ENCODE measurements at places on chromosomes 5 and 9. TPM values are rescaled to one million over a fixed set of nuclear protein-coding genes. Genes with fewer than 3 reads are reported as not detected.
A peak's percentile ranks its signal among the peaks of the same experiment; 100 is the strongest.

DNA sequence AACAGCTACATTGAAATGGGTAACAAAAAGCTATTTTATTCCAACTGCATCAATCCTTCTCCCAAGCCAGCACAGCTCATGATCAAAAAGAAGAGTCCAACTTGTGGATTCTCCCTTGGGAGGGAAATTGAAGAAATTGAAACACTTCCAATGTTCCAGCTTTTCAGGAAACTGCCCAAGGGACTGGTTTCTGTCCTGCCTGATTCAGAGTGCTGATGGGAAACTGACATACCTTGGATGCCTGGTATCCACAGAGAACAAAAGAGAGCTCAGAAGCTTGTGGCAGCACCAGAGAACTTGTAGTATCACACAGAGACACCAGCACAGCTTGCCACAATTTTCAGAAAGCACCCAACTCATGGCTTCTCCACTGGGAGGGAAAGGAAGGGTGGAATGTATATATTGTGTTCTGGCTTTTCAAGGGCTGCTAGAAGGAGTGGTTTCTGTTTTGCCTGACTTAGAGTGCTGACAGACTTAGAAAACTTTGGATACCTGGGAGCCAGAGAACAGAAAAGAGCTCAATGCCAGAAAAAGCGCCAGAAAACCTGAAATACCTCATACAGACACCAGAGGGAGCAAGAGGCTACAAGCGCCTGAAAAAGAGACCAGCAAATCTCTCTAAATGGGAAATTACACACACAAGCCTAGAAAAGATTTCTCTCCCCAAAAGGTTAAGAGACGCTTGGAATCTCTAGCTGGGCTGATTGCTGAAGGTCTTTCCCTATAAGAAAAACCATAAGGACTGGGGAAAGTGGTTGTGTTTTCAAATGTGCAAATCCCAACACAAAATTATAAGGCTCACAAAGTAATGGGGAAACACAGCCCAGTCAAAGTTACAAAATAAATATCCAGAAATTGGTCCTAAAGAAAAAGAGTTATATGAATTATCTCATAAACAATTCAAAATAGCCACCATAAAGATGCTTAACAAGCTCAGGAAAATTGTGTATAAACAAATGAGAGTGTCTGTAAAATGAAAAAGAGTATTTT is 178.8 kb downstream of the SPOCK1 start:
- peak; percentile 68 for DNase-seq

- DNase-seq: no peak
Observed at GRCh38 chr5:111401906-111402305, 110.4 kb downstream of the STARD4 start.

DNA sequence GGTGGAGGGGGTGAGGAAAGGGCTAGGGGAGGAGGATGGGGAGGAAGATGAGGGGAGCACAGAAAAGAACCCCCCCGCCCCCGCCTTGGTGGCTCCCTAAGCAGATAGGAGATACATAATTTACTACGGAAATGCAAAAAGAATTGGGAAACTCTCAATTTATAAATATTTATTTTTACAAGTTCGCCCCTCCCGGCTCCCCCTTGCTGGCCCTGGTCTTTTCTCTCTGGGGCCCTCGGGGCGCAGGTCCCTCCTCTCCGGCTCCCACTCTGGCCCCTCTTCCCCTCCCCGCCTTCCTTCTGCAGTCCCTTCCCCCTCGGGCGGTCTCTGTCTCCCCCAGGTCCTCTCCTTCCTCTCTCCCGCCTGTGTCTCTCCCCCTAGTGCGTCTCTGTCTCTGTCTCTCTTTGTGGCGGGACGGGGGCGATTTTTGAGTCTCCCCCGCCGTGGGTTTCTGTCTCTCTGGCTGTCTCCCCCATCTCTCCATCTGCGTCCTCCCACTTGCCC is 173.6 kb upstream of the IER5L start:
- no peak for DNase-seq

The GALNT10 gene
- 26.4 TPM for total RNA-seq

The STPG3 gene
- total RNA-seq: not detected

The SCGB3A2 gene
- not detected for total RNA-seq

The SEMA6A gene
- 0.12 TPM for total RNA-seq

DNA sequence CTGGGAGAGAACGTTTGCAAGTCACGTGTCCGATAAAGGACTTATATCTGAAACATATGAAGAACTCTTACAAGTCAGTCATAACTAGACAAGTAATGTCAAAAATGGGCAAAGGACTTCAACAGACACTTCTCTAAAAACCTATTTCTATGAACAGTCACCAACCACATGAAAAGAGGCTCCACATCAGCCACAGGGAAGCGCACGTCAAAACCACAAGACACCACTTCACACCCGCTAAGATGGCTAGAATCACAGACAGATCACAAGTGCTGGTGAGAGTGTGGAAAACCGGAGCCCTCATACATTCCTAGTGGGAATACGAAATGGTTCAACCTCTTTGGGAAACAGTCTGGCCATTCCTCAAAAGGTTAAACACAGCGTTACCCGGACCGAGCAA is 11.5 kb upstream of the CARD9 start:
- DNase-seq: no peak

GRCh38 chr9:129945314-129945713 is 97.7 kb downstream of the FNBP1 start:
- no peak for DNase-seq

The C8G gene
- total RNA-seq: not detected

DNA sequence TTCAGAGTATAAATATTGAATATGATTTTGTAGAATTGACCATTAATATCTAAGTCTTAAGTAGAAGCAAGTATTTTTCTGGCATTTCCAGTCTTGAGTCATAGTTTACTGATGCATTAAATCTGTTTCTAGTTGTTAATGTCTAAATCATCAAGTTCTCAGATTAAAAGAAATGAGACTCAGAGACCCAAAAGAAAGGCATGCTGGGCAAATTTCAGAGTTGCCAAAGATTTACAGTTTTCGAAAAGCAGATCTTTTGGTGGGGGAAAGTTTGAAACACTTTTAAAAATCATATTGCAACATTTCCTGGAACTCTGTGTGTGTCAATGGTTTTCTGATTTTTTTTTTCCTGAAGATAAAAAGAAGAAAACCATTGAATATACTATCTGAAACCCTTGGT is 60.9 kb downstream of the ANKRD55 start:
- DNase-seq: no peak

GRCh38 chr5:37090123-37090726 is 159.0 kb downstream of the CPLANE1 start:
- no peak for DNase-seq

DNA sequence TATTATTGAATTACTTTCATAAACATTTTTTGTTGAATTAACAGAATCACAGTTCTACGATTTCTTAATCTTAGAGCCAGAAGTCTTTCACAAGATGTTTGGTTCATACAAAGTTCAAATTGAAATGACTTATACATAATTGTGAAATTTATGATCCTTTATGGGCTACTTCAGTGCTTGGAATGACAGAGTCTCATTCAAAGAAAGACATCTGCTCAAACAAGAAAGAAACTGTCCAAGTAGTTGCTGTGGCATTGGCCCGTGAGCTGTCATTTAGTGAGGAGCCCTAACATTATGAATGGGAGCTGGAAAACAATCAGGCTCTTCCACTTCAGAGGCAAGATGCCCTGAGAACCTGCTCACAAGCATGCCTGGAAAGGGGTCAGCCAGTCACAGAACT is 63.4 kb downstream of the AUH start:
- DNase-seq: peak; percentile 9

DNA sequence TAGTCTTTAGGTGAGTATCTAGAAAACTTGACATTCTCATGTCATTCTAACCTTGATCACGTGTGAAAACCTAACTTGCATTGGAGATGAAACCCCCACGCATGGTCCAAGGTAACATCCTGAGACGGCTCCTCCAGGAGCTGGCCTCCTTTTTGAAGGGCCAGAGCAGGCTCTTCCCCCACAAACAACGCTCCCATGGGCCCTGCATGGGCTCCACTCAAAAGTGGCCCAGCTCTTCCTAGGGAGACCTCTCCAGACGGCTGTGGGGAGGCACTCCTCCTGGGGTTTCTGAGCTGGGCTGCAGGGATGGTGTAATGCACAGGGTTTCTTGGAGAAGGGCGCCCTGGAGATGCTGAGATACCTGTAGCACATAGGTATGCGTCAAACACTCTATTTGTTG is 296.2 kb upstream of the IRX1 start:
- DNase-seq: no peak

DNA sequence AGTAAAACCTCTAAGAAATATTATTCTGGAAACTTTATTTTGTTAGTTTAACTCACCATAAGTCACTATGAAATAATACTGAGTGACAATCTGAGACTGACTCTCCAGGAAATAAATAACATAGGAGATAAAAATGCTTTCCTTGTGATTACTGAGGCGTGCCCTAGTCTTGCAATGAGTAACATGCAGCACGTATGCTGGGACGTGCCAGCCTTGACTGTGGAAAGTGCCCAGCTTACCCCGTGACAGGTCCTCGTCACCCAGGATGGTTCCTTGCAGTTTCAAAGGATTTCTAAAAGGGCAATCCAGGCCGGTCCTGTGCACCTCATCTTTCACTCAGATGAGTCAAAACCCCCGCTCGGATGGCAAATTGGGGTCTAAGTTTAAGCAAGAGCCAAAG is 720.8 kb upstream of the ADAMTS16 start:
- no peak for DNase-seq
